Choroid plexus epithelial cell (primary cell): ENCODE measurements at places on chromosomes 12 and 14.

DNA sequence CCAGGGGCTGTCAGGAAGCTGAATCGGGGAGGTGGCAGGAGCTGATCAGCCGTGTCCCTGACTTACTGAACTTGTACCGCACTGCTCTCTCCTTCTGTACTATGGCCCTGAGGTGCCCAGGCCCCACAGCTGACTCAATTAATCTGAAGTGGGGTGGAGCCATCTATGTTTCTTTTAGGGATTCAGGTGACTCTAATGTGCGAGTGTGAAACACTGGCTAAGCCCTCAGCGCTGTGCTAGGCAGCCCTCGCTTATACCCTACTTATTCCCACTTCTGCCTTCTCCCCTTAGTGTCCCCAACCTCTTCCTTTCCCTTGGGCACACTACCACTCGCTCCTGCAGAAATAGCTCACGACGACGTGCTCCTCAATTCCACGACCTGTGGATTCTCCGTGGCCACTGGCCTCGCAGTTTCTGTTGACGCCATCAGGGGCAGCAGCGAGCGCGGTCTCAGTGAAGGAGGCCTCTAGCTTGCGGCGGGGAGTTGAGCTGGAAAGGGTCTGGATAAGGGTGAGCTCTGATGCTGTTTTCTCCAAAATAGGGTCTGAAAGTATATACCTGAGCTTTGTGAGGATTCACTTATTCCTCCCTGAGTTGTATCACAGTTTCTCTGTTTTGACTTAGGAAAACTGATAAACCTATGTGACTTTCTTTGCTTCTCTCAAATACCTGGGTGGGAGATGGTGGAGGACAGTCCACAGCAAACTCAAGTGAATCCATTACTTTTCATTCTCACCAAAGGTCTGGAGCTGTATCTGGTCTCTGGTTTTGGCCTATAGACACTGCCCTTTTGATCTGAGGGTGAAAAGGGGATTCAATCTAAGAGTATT lies 167.6 kb downstream of the SLC41A2 start:
- DNase-seq: peak; percentile 31

- DNase-seq: no peak
Observed at GRCh38 chr12:65055859-65056258, 65.2 kb downstream of the WIF1 start.

DNA sequence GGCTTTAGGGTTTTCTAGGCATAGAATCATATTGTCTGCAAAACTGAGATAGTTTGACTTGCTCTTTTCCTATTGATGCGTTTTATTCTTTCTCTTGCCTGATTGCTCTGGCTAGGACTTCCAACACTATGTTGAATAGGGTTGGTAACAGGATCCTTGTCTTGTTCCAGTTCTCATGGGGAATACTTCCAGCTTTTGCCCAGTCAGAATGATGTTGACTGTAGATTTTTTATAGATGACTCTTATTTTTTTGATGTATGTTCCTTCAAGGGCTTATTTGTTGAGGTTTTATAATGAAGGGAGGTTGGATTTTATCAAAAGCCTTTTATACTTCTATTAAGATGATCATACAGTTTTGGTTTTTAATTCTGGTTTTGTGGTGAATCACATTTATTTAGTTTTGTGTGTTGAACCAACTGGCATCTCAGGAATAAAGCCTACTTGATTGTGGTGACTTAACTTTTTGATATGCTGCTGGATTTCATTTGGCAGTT lies 478.2 kb downstream of the TMEM117 start:
- no peak for DNase-seq

DNA sequence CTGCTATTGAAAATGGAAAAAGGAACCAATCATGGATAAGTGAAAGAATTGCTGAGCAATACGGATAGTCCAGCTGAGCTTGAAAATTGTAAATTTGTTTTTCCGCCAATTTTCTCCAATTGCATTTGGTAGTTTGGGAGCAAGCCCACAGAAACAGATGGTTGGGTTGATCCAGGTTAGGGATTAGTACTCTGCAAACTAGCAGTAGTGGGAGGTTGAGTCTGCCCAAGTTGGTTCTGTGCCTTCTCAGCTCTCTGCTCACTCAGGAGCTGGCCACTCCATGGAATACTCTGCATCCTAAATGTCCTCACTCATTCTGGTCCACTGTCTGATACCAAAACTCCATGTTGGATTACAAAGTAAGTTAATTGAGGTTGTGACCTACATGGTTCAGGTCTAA lies 361.1 kb upstream of the ATP2B1 start:
- DNase-seq: no peak

DNA sequence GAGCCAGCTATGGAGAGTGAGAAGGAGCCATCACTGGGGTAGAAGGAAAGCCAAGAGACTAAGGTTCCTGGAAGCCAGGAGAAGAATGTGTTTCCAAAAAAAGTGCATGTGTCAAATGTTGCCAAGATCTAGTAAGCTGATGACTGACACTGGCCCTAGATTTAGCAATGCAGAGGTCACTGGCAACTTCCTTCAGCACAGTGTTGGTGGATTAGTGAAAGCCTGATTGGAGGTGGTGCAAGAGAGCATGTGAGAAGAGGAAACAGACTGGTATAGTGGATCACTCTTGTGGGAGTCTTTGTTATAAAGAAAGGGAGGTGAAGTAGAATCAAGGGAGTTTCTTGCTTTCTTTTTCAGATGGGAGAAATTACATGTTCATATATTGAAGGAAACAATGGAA lies 34.1 kb upstream of the CHGA start:
- DNase-seq: no peak

DNA sequence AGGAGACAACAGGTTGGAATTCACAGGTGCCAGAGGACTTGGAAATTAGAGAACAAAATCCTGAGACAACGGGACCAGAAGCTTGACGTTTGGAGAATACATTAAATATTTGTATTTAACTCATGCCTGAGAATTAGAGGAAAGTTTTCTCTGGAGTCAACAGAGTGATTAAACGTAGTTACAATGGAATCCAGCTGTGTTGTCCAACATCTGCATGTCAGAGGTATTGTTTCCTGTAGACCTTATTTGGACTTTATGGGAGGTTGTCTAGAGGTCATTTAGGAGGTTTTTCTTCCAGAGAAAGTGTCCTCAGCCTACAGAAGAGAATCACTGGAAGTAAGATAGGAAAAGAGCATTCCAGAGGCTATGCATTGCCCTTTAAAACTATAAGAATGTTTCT lies 45.1 kb upstream of the RERGL start:
- DNase-seq: peak; percentile 27

- peak; percentile 72 for DNase-seq
Observed at GRCh38 chr12:55927588-55928502, at the start of gene PYM1. PYM1 (minus strand) TSS chr12:55927894; CDS start chr12:55927761, 133 bp downstream.

GRCh38 chr12:56062996-56063395 lies 17.0 kb upstream of the ERBB3 start:
- DNase-seq: peak; percentile 44

GRCh38 chr12:132739600-132740312 lies 21.9 kb downstream of the ANKLE2 start:
- DNase-seq: no peak

- DNase-seq: no peak
Observed at GRCh38 chr14:22419620-22420019, 169.4 kb downstream of the DAD1 start.

- DNase-seq: no peak
Observed at GRCh38 chr12:73656375-73656774, 881.3 kb upstream of the ATXN7L3B start.

DNA sequence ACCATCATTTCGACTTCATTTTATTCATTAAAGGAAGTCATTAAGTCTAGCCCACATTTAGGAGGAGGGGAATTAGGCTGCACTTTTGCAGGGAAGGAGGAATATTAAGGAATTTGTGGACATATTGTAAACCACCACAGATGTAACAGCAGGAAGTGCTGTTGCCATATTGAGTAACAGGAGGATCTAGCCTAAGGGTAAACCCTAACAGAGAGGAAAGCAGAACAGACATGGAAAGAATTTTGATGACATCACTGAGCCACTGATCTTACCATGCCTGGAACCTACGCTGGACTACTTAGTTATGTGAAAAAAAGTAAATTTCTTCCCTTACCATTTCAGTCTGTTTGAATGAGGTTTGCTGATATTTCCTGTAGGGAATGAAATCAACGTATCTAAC lies 100.7 kb upstream of the ATF7IP start:
- peak; percentile 44 for DNase-seq

DNA sequence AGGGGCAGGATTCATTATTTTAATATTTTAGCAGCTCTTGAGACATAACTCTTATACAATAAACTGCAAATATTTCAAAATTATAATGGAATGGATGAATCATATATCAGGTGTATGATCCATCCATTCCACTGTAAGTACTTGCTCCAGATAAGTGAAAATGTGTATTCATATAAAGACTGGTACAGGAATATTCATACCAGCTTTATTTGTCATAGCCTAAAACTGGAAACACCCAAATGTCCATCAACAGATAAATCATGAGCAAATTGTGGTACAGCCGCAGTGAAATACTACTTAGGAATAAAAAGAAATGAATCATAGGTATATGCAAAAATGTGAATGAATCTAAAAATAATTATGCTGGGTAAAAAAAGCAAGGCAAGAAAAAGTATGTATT lies 263.6 kb upstream of the SYT10 start:
- no peak for DNase-seq

- peak; percentile 68 for DNase-seq
Observed at GRCh38 chr12:68785358-68785757, 22.6 kb upstream of the MDM2 start.

- peak; percentile 79 for DNase-seq
Observed at GRCh38 chr14:102805371-102805891, 28.2 kb downstream of the TRAF3 start.
